ENCODE measurements at places on chromosomes 1 and 21.

DNA sequence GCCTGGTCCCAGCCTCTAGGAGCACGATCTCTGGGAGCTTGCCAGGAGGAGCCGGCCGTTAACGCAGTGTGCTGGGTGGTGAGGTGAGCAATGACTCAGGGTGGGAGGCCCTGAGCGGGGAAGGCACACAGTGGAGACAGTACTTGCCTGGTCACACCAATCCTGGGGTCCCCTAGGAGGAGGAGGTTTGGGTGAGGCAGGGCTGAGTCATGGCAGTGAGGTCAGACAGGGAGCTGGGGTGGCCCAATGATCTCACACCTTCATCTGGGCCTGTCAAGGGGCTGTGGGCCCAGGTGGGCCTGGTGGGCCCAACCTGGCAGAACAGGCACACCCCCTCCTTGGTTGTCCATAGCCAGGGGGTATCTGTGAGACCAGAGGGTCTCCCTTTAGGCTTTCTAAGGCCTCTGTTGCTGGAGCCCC is 8.6 kb upstream of the EDN2 start:
- DNase-seq = no peak

- DNase-seq = no peak
Measured at GRCh38 chr1:193957556-193958095, 771.2 kb upstream of the B3GALT2 start.

GRCh38 chr1:98493469-98493868 is 168.1 kb upstream of the SNX7 start:
- no peak for DNase-seq

DNA sequence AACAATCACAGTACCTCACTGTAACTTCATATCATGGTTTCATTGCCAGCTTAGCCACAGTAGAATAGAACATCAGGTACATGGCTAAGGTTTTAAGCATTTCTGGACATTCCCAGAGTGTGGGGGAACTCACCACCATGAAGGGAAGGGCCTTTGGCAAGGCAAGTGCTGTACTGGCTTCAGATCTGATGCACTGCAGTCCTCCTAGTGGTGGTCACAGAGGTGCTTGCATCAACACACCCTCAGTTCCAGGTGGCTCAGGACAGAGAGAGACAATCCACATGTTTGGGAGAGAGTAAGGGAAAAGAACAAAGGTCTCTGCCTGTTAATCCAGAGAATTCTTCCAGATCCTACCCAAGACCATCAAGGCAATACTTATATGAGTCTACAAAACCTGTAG is 528.4 kb upstream of the RGS18 start:
- no peak for DNase-seq

GRCh38 chr1:198935306-198935921 is 296.6 kb downstream of the PTPRC start:
- DNase-seq = no peak

DNA sequence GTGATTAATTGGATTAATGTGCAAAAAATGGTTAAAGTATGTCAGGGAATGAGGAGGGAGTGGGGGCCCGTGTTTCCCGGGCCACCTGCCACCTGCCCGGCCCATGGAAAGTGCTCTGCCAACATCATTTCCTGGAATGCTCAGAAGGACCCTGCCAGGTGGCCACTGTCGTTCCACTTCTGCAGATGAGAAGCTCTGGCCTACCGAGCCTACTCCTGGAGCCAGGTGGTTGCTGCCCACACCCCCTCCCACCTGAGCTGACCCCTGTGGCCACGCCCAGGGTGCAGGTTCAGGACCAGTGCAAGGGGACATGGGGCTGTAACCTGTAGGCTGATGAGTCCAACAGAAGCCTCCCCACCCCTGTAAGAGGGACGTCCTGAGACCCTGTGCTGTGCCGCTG is 99.7 kb downstream of the PRDM16 start:
- DNase-seq = peak; percentile 82

GRCh38 chr1:85681087-85681486 is 27.1 kb downstream of the ZNHIT6 start:
- DNase-seq = no peak
